Kidney tubule cell (primary cell): ENCODE measurements at places on chromosomes 2 and 18.
A peak's percentile ranks its signal among the peaks of the same experiment; 100 is the strongest.

- no peak for DNase-seq
Observed at GRCh38 chr2:41151746-41152145, 699.9 kb upstream of the SLC8A1 start.

DNA sequence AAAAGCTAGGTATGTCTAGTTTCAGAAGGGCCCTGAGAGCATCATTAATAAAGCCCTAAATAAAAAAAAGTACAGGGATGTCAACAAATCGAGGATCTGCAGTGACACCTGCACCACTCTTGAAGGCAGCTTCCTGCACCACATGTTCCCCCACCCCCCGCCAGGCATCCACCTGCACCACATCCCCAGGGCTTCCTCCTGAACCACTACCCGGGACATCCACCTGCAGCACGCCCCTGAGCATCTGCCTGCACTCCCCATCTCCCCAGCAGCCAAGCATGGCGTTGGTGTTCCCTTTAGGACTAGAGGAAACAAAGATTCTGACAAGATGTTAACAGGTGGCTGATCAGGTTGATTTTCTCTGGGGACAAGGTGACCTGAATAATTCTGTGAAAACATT, 55.2 kb downstream of the DLGAP1 start:
- no peak for DNase-seq

- no peak for DNase-seq
Observed at GRCh38 chr2:150900913-150901312, 360.8 kb downstream of the RBM43 start.

GRCh38 chr18:57621246-57621604, 411 bp downstream of the NARS1 start:
- DNase-seq: peak; percentile 13

DNA sequence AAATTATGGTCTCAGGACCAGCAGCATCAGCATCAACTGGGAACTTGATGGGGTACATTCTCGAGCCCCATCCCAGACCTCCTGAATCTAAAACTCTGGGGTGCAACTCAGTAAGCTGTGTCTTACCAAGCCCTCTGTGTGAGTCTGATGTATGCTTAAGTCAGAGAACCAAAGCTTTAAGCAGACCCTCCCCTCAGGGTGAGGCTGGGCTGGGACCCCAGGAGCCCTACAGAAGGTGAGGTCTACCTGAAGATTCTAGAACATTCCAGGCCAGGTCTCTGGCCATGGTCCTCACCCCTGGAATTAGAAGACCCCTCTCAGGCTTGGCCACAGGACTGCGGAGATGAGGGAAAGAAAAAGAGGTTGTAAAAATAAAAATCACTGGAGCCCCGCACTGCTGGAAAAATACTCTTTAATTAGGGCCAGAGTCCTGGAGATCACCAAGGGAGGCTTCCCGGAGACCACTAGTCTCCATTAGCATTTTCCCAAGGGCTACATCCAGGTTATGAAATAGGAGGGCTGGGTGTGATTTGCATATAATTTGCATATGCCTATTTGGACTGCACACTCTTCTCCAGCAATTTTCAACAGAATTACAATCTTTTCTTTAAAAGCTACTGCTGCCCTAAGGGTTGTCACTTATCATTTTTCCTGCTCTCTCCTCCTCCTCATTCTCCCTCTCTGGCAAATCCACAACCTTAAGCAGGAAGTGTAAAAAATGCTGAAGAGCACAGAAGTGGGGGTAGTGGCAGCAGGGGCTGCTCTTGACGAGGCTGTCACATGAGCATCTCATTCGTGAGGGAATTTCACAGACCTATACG, 100.2 kb downstream of the ZBTB7C start:
- DNase-seq: no peak

GRCh38 chr18:31248783-31249521, 69.0 kb upstream of the DSG1 start:
- DNase-seq: peak; percentile 97

GRCh38 chr18:4765401-4765800, 310.3 kb upstream of the DLGAP1 start:
- no peak for DNase-seq

- DNase-seq: no peak
Observed at GRCh38 chr2:71785516-71785981, 332.2 kb downstream of the DYSF start.

DNA sequence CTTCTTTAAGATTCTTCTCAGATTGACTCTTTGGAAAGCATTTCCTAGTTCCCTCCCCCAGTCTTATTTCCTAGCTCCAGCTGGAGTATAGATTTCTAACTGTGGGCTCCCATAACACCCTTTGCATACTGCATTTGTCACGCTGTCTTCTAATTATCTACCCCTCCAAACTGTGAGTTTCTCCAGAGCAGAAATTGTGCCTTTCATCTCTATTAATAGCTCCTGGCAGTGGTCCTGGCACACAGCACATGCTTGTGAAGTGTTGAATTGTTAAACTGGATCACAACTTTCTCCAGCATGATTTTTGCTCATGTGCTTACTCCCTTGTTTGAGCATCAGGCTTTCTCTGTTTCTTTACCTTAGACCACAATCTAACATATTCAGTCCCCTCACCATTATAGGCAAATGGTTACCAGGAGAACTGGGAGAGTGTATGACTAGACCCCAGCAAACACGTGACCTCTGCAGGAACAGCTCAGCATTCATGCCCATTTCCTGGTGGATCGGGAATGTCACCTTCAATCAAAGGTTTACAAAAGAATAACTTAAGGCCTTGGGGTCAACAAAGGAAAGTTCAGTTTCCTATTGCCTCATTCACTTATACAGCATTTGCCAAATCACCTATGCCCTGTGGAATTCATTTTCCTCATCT, 175.7 kb upstream of the TANK start:
- DNase-seq: peak; percentile 13

DNA sequence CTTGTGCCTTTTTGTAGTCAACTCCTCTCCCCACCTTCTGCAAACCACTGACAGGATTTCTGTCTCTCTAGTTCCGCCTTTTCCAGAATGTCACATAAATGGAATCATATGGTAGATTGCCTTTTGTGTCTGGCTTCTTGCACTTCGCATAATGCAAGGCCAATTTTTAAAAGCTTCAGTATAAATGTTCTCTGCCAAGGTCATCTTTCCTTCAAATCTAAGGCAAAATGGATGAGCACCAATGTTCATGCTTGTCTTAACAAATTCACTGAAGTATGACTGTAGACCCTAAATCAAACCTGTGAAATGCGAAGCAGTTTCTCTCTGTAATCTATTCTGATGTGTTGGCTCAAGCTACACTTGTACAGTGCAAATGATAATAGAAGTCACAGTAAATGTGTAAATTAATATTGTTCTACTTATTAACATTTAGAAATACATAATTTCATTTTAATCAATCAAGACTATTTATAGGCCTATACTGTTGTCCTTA, 92.8 kb upstream of the GLS start:
- DNase-seq: no peak

DNA sequence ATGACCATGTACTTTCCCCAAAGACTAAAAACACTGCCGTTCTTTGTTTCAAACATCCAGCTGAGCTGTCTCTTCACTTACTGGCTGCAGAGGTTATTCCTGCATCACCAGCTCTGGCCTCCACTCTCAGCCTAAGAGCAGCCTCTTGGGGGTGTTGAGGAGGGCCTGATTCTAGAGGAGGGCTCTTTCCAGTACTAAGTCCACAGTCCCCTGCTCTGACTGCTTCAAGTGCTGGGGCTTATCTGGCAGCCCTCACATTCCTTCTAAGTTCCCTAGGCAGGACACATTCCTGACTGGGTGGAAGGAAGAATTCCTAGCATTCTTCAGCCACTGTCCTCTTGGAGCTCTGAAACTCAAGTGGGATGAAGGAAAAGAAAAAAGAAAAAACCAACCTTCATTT, 32.9 kb upstream of the EHBP1 start:
- DNase-seq: peak; percentile 85

GRCh38 chr2:126634273-126634861, 21.6 kb upstream of the GYPC start:
- peak; percentile 35 for DNase-seq

- DNase-seq: no peak
Observed at GRCh38 chr2:54061272-54061671, 54.1 kb upstream of the ACYP2 start.

- peak; percentile 52 for DNase-seq
Observed at GRCh38 chr18:49814147-49814499, 790 bp upstream of the ACAA2 start.

- DNase-seq: no peak
Observed at GRCh38 chr2:72927619-72928550, 10.6 kb downstream of the EMX1 start.

- DNase-seq: no peak
Observed at GRCh38 chr2:162917626-162918025, 79.1 kb upstream of the KCNH7 start.

- DNase-seq: peak; percentile 30
Observed at GRCh38 chr2:158006961-158007719, 94.5 kb upstream of the UPP2 start.

- no peak for DNase-seq
Observed at GRCh38 chr18:13039806-13040205, 48.6 kb downstream of the CEP192 start.

GRCh38 chr2:66507673-66508201, 72.8 kb downstream of the MEIS1 start:
- DNase-seq: no peak

- no peak for DNase-seq
Observed at GRCh38 chr2:218022851-218023530, 20.2 kb upstream of the TNS1 start.

- peak; percentile 17 for DNase-seq
Observed at GRCh38 chr2:241935314-241935713, 65.8 kb downstream of the RTP5 start.

DNA sequence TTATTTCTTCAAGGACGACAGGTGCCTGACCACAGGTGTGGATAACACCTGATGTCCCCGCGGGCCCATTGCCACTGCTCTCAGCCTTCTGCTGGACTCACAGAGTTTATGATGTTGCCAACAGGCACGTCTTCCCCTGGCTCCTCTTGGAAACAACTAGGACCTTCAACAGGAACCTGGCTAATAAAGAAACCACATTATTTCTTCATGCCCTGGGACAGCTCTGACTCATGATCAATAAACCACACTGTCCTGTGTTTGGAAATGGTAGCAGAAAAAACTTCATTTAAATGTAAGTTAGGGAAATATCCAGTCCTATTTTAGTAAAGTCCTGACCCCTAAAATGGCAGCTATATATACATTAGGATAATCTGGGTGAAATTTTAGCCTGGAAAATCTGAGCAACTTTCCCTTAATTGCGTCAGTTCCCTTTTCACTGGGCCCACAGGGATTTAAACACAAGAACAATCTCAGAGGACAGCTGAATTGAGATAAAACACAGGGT, 158.9 kb downstream of the VAPA start:
- no peak for DNase-seq

- DNase-seq: no peak
Observed at GRCh38 chr2:108926561-108927380, 62.2 kb downstream of the EDAR start.

- DNase-seq: no peak
Observed at GRCh38 chr2:118508282-118508681, 339.2 kb downstream of the EN1 start.
